Activated T-cell treated with anti-CD3 and anti-CD28 coated beads, Interleukin-2, amount 50 U/mL, for 72 hours (primary cell): ENCODE measurements at places on chromosomes 16 and 17. TPM values are rescaled to one million over a fixed set of nuclear protein-coding genes. Genes with fewer than 3 reads are reported as not detected.

DNA sequence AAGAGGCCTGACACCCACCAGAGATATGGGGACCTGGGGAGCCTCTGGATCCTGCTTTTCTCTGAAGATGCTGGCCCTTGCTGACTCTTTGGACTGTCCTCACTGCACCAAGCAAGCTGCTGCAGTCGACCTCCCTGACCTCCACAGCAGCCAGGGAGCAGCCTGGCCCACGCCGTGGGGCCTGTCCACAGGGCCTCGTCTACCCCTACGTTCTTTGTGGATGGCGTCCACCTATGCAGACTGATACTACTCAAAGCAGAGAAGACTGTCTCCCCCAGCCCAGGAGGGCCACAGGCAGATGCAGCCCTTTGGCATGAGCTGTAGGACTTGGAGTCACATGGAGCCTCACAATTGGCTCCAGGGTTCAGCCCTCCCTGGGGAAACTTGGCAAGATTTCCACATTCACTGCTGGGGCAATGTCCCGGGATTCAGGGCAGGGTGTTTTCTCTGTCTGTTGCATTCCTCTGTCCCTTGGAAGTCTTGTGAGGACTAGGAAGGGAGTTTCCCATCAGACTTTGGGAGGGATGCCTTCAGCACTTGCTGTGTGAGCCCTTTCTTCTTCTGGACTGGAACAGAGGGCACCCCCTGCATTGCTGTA is 152.2 kb downstream of the NTN1 start:
- DNase-seq = no peak

DNA sequence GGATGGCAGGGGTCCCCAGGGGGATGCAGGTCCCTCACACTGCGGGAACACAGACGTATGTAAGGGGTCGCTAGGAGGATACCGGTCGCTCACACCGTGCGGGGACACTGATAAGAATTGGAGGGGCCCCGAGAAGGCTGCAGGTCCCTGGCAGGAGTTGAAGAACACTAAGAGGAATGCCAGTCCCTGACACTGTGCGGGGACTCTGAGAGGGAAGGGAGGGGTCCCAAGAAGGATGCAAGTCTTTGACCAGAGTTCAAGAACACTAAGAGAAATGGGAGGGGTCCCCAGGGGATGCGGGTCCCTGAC is 510 bp downstream of the ERCC4 start:
- DNase-seq = no peak

DNA sequence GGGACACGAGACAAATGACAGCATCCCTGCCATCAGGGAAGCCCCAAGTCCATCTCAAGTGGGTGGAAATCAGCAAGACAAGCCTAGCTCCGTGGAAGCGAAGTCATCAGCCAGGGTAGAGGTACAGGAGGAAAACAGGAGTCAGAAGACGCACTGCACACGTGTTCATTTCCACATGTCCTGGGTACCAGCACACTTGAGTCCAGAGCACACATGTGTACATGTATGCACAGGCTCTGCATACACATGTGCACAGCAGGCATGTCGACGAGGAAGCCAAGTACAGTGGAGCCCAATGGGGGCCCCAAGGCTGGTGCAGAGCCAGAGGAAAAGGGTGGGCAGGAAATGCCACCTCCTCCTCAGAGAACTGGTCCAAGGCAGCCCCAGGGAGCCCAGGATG is 75.9 kb downstream of the ZNF423 start:
- DNase-seq = no peak

GRCh38 chr16:66367968-66368891 is 1.7 kb downstream of the CDH5 start:
- no peak for DNase-seq

- no peak for DNase-seq
Measured at GRCh38 chr16:67935101-67935401, 1.6 kb downstream of the PSMB10 start.

DNA sequence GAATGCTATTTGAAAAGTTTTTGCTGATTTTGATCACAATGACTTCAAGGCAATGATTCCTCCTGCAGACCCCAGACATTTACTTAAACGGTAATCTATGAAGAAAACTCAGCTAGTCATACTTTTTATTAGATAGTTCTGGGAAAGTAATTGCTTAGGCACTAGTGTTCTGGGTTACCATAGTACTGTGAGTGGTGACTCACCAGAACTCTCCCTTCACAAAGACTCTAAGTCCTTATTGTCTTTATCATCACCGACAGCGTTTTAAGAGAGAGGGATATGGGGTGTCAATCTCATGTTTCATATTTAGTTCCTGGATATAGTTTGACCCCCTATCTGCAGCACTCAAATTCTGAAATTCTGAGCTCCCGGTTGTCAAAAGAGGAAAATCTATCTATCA is 43.0 kb upstream of the CDH8 start:
- no peak for DNase-seq

GRCh38 chr17:82327289-82327688 is 6.3 kb downstream of the SECTM1 start:
- no peak for DNase-seq

GRCh38 chr17:17745476-17746455 is 64.5 kb downstream of the RAI1 start:
- no peak for DNase-seq

GRCh38 chr17:30921544-30922196 is at the start of gene ADAP2:
ADAP2 (plus strand) TSS chr17:30921945; CDS start chr17:30922015, 70 bp downstream.
- DNase-seq = no peak

GRCh38 chr17:69761767-69762321 is 313.2 kb upstream of the KCNJ16 start:
- DNase-seq = no peak

- DNase-seq = peak; percentile 37
Measured at GRCh38 chr16:17345043-17345442, 125.7 kb downstream of the XYLT1 start.

- no peak for DNase-seq
Measured at GRCh38 chr16:86545954-86546637, 8.9 kb downstream of the MTHFSD start.

GRCh38 chr17:19306160-19307111 is 56.1 kb downstream of the B9D1 start:
- peak; percentile 6 for DNase-seq

DNA sequence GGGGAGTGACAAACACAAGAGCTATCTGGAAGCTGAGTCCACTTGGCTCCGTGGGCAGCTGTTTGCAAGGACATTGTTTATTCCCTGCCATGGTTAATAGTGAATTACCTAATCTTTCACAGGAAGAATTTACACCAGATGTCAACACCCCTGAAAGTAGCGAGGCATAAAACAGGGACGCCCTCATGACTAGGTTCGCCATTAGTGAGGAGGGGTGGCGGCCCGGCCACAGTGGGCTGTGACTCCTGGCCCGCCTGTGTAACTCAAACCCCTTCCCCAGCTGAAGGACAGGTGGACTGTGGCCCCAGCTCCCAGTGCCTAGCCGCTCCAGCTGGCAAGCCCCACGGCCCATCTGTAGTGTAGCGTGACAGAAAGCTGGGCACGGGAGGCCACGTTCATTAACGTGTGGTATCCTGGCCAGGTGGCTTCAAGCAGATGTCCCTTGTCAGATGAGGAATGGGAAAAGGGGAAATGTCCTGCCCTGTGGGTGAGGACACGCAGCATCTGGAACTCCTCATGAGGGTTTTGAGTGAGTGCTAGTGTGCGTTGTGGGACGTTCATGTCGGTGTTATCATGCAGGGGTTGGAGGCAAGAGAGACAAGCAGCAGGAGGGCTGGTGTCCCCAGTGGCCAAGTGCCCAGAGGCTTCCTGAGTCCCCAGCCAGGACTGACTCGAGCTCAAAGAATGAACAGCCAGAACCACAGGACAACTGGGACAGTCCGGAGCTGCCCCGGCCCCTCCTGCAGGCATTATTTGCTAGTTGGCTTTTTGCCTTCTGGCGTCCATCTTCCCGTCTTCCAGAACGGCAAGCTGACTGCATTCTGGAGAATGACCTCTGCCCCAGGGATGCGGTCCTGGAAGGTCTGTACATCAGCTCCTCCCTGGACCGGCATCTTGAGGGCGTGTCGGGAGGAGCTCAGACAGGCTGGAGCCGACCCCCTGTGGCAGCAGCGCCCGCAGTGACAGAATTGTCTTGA is 19.2 kb downstream of the KDM8 start:
- DNase-seq = no peak

- DNase-seq = no peak
Measured at GRCh38 chr16:79716645-79717332, 116.3 kb upstream of the MAF start.

DNA sequence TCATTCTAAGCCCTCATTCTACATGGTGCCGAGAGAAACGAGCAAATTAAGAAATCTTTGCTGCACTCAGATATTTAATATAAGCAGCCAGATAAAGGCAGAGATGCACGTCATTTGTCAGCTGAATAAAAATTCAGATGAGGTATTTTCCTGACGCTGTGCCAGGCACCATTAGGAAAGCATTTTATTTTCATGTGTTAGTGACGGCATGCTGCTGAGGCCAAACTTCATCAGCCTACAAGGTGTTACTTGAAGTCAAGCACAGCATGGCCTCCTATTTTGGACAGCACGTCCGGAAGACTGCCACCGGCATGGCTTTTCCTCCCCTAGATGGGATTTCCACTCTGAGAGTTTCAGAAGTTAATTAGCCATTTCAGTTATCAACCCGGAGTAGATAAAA is 70.3 kb downstream of the IRX3 start:
- no peak for DNase-seq

SLC52A1 gene
- 0.46 TPM for total RNA-seq

GP1BA gene
- total RNA-seq = 0.26 TPM

MYH2 gene
- not detected for total RNA-seq

CHD9 gene
- total RNA-seq = 16.7 TPM

TP53TG3F gene
- total RNA-seq = not detected
